NCI-H2171 (cell line): ENCODE measurements at places on chromosomes 16 and 17.

DNA sequence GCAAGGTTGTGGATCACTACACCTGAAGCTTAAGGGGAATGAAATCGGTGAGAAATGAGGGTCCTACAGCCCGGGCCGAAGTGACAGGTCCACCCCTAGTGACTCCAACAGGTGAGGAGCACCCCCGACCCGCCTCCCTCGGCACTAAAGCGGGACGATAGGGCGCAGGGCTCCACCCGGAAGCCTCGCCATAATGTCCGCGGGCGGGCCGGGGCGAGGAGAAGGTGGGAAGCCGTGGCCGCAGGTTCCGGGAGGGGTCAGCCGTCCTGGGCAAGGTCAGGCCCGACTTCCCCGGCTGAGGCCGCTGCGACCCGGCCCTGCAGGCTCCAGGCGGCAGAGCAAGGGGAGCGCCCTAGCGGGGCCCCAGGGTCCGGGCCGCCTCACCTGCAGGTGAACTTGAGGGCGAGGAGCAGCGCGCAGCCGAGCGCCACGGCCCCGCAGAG lies 543 bp downstream of the TXNDC11 start:
- no peak for DNase-seq

DNA sequence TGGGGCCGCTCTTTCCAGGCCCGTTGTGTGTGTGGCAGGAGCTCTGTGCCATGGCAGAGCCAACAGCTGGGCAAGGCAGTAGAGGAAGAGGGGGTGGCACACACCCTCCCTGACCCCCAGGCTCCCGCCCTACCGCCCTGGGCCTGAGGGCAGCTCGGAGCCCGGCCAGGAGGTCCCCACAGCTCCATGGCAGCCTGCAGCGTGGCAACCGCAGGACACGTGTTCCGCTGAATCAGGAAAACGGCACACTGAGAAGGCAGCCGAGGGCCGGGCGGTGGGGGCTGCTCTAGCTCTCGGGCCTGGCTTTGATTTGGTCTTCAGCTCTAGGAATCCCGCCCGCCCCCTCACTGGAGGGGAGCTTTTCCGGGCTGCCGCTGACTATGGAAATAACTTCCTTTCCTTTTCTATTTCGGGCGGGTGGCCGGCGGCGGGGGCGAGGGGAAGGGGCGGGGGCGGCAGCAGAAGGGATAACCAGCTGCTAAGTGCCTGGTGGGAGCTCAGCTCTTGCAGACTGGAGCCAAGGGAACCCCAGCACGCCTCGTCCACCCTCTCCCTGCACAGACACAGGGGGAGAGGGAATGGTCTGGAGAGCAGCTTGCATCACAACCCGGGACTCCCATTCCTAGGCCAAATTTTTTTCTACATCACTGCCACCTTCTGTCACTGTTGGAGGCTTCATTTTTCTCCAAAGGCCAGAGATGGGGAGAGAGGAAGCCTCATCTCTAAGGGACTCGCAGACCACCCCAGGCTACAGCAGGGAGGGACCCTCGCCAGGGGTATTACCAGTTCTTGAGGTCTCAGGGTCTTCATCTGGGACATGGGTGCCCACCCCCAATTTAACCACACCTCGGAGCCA lies 24.8 kb upstream of the MRPS23 start:
- peak; percentile 80 for DNase-seq

DNA sequence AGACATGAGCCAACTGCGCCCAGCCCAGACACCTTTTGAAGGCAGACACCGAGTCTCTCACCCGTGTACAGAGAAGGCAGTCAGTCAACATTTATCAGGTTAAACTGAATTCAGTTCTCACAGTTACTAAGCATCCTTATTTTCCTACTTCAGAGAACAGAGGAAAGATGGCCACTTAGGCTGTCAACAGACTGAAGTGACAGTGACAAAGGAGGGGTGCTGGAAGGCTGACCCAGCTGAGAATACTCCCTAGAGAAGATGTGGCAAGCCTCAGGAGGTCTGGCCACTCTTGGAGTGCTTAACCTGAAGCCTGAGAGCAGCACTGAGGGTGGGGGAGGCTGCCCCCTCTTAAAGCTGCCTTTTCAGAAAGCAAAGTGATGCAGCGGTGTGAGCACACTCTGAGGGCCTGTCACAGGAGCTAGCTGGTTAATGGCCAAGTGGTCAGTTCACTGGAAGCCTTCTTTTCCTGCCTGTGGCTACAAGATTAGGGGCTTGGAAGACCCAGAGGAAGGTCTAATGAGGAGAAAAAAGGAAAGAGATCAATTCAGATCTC lies 51.0 kb upstream of the SREBF1 start:
- no peak for DNase-seq

- no peak for DNase-seq
Observed at GRCh38 chr17:71905376-71906031, 215.3 kb upstream of the SOX9 start.

DNA sequence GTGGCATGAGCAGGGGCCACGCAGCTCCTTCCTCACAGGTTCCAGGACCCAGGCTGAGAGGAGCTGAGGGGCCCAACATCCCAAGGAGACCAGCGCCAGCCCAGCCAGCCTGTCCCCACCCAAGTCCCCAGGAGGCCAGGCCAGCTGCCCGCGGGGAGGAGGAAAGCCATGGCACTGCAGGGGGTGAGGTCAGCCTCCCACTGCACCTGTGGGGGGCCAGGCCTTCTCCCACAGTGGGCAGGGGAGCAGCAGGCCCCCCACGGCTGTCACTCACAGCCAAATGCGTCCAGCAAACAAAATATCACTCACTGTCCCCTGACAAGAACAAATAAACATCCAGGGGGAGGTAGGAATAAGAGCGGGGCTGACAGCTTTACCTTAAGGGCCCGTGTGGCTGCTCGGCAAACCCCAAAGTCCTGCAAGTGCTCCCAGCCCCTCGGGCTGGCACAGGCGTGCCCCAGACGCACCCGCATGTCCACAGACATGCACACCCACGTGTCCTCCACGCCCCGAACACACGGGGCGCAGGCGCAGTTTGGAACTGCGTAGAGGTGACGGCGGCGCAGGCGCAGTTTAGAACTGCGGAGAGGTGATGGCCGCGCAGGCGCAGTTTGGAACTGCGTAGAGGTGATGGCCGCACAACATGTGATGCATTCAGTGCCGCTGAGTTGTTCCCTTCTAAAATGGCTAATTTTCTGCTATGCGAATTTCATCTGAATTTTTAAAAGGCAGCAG lies 291.1 kb downstream of the FOXL1 start:
- no peak for DNase-seq

GRCh38 chr17:48571826-48572417 lies 6.2 kb downstream of the HOXB4 start:
- no peak for DNase-seq
